SJCRH30 (cell line): ENCODE measurements at places on chromosomes 16 and 17. TPM values are rescaled to one million over a fixed set of nuclear protein-coding genes. Genes with fewer than 3 reads are reported as not detected.

Gene HS3ST4
- total RNA-seq = not detected in 2 replicates

Gene KCNH6
- not detected in 2 replicates for total RNA-seq

DNA sequence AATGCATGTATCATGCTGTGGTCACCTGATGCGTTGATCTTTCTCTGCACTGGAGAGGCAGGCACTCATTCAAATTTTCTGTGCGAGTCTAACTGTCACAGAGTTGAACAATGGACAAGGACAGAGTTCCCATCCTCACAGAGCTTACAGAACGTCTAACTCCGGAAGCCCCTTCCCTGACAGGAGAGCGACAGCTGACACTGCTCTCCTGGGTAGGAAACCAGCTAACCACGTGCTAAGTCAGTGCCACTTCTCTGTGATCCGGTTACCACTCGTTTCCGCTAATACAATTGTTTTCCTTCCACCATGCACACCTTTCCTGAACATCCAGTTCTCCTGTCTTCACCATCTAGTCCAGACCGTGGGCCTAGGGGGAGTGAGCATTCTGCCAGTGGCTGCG, 11.3 kb downstream of the KLHDC4 start:
- no peak overlapping the region for H3K4me3 ChIP-seq
- no peaks in the 10 kb centered on the region for H3K4me1 ChIP-seq
- no peak overlapping the region for H3K27ac ChIP-seq
- H3K27me3 ChIP-seq = no peaks in the 10 kb centered on the region
- peaks cover 6% of the 10 kb centered on the region; the same call in 1 of the 2 replicates for H3K36me3 ChIP-seq
- DNase-seq = no peak

- H3K27ac ChIP-seq = peak overlapping the region; percentile 45
- no peaks in the 10 kb centered on the region for H3K27me3 ChIP-seq
- peaks cover 32% of the 10 kb centered on the region for H3K4me1 ChIP-seq
- no peaks in the 10 kb centered on the region for H3K36me3 ChIP-seq
- DNase-seq = no peak
- no peak overlapping the region for H3K4me3 ChIP-seq
These were observed 54.7 kb upstream of the PVALEF start for GRCh38 chr17:81110488-81111040.

DNA sequence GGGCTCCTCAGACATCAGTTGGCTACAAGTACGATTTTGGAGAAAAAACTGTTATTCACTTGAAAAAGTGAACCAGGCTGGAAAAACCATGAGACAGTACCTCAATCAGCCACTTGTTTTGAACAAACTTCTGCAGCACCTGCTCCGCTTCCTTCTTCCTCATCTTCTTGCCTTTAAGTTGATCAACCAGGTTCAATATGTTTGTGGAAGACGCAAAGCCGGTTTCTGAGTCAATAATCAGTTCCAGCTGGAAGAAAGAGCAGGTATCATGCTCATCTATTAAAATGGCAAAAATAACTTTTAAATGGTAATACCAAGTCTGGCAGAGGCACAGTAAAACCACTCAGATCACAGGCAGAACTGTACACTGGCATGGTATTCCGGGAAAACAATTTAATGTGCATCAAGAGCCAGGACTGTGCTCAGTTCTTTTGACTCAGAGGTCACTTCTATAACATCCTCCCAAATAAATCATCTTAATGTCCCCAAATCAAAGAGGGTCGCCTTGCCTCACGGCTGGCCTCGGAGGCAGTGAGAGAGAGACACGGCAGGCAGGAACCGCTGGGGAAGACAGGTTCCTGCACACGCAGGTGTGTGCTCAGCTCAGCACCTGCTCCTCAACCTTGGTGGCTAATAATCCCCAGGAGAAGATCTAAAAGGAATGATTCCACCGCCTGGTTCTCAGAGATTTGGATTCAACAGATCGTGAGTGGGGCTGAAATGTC, 29.7 kb downstream of the KDM8 start:
- no peak overlapping the region; the same call in 1 of the 2 replicates for H3K27ac ChIP-seq
- peaks cover 46% of the 10 kb centered on the region for H3K4me1 ChIP-seq
- no peaks in the 10 kb centered on the region for H3K27me3 ChIP-seq
- H3K36me3 ChIP-seq = no peaks in the 10 kb centered on the region

DNA sequence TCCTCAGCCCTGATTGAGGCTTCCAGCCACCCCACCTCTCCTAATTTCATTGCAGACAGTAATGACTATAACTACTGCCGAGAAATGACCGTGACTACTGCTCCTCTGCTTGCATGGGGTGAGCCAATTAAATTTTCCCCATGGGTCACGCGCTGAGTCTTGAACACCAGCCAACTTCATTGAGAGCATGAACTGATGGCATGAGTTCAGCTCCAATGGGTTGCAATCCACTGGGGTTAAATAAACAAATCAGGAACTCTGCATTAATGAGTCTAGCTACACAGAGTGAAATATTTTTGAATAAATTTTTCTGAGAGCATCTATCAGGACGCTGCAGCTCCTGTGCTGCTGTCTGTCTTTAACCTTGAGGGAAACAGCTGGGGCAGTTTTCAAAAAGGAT, 61.6 kb upstream of the CLEC3A start:
- no peak for DNase-seq
- H3K4me1 ChIP-seq = no peaks in the 10 kb centered on the region

GRCh38 chr17:58308173-58308984, 20.2 kb downstream of the TSPOAP1 start:
- peaks cover 2% of the 10 kb centered on the region for H3K4me1 ChIP-seq
- no peak overlapping the region for H3K27ac ChIP-seq
- peaks cover 4% of the 10 kb centered on the region; the same call in 1 of the 2 replicates for H3K27me3 ChIP-seq
- H3K4me3 ChIP-seq = no peak overlapping the region
